CD4-positive, alpha-beta T cell treated with Interleukin-12 subunit alpha and Interleukin-12 subunit beta, for 1 hour (primary cell): ENCODE measurements at places on chromosomes 2 and 18.

DNA sequence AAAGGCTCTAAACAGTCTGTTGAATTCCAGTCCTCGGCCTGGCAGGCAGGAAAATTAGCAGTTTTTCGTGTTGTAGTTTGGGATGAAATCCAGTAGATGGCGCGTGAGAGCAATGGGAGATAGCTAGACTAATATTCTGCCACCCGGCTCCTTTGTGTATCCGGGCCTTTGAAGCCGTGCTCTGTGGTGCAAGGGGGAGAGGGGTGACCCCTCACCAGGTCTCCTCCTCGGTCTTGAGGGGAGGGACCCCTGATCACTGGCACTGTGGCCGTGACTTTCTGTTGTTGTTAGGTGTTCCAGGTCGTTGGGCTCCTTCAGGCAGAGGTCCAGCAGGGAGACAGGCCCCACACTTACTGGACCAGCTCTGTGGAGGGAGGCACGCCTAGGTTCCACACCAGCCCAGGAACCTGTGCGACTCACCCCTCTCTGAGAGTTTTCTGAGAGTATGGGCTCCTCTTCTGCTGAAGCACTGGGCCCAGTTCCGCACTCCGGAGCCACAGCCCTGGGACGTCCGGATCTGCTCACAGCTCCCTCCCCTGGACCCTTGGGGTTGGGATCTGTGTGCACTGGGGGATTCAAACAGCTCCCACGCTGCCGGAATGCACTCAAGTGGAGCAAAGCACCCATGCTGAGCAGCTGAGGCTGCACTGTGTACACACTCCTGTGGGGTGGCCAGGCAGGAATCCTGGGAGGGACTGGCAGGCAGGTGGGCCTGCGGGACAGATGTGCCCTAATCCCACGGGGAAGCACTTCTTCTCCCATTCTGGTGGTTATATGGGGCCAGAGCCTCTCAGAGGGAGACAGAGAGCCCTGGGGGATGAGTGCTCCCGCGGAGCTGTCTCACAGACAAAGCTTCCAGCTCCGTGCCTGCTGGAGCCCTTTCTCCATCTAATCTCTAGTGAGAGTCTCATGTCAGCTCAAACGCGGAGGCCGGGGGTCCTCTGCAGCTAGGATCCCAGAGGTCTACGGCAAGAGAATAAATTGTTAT lies 8.8 kb downstream of the GKN2 start:
- DNase-seq, result peak; percentile 65

- no peak for DNase-seq
Observed at GRCh38 chr2:101815154-101815553, 117.6 kb downstream of the MAP4K4 start.

- no peak for DNase-seq
Observed at GRCh38 chr18:23784832-23785245, 95.6 kb downstream of the LAMA3 start.

GRCh38 chr18:56306797-56307196 lies 331.6 kb downstream of the TXNL1 start:
- no peak for DNase-seq

DNA sequence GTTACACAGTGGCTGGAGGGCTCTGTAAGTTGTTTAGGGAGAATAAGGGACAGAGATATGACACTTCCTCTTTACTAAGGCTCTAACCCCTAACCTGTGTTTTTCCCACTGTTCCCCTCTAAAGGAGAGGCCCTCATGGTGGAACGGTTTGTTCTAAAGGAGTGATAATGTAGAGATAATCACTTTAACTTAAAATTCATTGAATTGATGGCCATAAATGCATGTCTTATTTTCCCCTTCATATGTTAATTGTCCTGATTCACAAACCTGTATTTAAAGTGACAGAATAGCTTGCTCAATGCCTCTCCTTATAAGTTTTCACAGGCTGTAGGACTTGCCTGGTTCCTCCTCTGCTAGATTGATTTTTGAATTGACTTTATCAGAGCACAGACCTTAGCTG lies at the start of gene SERPINB12:
SERPINB12 (plus strand) TSS at position 301 of the 400 bp plus-strand sequence. CDS start 13,791 bp downstream, outside the sequence.
- no peak for DNase-seq

GRCh38 chr18:5979971-5980457 lies 84.7 kb upstream of the TMEM200C start:
- DNase-seq, result no peak

DNA sequence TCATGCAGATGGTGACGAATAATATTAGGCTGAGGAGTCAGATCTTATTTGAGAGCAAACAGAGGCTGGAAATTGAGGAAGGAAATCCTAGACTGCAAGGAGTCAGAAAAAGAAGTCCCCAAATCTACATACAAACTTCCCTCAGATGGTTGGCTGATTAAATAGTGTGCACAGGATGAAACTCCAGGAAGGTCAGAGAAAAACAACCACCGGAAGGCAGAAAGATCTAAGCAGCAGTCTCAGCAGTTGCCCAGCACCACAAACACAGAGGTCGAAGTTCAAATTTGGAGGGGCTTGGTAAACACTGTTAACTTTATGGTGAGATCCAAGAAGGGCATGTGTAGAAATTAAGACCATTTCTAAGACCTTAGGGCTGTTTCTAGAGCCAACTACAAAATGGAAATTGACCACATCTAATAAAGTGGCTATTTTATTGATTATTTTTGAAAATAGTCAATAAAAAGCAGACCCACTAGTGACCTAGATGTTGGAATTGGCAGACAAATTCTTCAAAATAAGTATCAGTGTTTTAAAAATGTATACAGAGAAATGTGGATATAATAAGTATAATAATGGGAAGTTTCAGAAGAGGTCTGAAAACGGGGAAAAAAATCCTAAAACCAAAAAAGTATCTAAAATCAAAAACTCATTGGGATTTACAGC lies 134.8 kb downstream of the GALNT1 start:
- DNase-seq, result no peak

GRCh38 chr18:25830787-25831186 lies 259.6 kb downstream of the SS18 start:
- DNase-seq, result no peak

- no peak for DNase-seq
Observed at GRCh38 chr2:97730245-97730644, 16.9 kb downstream of the ZAP70 start.

GRCh38 chr2:145026456-145027455 lies 506.8 kb upstream of the ZEB2 start:
- no peak for DNase-seq

- no peak for DNase-seq
Observed at GRCh38 chr18:52395146-52395852, 55.3 kb downstream of the DCC start.

GRCh38 chr18:62942578-62942977 lies 227.2 kb downstream of the PHLPP1 start:
- no peak for DNase-seq

GRCh38 chr2:88721268-88721667 lies 29.8 kb downstream of the RPIA start:
- DNase-seq, result no peak
